Stimulated activated CD8-positive, alpha-beta memory T cell treated with anti-CD3 and anti-CD28 coated beads, Interleukin-15, amount 100 ng/mL, for 4 hours (primary cell): ENCODE measurements at places on chromosomes 4 and X.

- DNase-seq = no peak
Observed at GRCh38 chr4:153260132-153260531, 55.9 kb downstream of the TRIM2 start.

- no peak for DNase-seq
Observed at GRCh38 chr4:15250021-15250441, 177.8 kb upstream of the C1QTNF7 start.

DNA sequence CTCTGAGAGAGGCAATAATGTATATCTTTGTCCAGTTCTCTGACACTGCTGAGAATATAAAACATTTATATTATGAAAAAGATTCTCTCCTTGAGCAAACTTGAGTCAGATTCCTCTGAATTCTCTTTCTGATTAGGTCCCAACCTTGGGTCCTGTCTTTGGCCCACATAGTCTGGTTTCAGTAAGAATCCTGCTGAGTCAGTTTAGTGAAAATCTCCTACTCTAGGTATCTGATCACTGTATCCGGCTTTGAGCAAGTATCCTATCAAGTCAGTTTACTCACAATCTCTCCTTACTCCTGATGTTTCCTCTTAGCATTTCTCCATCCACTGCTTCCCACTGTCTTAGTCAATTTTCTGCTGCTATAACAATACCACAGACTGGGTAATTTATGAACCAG is 253.9 kb downstream of the OPHN1 start:
- DNase-seq = no peak

DNA sequence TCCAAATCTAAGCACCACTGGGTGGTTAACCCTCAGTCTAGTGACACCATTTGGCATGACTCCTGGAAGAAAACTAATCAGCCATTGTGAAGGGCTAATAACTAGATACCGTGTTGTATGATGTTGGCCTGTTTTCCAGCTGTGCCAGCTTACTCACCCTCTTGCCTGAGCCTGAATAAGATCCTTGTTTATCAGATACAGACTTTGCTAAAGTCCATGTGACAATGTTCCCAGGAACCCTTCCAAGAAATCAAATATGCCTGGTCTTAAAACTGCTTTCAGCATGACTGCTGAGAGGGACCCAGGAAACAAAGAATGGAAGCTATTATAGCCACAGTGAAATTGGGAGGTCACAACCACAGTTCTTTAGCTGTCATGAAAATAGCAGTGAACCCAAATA is 640.8 kb upstream of the INTU start:
- no peak for DNase-seq

GRCh38 chrX:17370191-17370590 is 4.8 kb upstream of the NHS start:
- DNase-seq = no peak

DNA sequence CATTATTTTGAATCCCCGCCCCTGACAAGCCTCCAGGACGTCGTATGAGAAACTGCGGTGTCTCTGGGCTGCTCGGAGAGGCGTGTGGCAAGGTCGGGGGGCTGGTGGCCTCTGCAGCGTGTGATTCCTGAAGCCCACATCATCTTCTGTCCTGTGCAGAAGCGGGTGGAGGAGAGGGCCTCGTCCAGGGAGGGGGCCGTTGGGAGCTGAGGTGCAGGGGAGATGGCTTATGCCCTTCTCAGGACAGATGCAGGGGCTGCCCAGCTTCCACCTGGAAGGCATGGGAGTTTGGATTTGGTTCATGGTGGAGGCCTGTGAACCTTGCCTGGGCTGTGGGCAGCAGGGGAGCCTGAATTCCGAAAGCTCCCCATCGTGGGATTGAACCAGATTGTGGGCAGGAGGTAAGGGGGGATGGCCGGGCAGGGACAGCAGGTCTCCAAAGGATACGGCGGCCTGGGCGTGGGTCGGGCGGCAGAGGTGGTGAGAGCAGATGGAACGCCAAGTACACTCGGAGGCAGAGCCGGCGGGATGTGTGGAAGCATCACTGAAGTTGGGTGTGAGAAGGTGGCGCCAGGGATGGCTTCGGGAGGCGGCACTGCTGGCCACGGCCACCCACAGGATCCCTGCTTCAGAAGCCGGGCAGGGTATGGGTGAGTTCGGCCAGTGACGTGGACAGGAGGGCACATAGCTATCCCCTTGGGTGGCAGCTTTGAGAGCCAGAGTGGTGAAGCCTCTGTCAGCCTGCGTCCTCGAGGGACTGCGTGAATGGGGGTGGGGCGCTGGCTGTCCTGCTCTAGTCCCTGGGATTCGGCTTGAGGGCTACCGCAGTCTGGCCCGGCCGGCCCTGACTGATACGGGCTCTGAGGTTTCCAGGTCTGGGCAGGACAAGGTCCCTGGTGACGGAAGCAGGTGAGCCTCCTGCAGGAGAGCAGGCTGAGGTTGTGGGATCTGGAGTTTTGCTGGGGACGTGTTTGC is 76.3 kb upstream of the ADRA2C start:
- DNase-seq = no peak

DNA sequence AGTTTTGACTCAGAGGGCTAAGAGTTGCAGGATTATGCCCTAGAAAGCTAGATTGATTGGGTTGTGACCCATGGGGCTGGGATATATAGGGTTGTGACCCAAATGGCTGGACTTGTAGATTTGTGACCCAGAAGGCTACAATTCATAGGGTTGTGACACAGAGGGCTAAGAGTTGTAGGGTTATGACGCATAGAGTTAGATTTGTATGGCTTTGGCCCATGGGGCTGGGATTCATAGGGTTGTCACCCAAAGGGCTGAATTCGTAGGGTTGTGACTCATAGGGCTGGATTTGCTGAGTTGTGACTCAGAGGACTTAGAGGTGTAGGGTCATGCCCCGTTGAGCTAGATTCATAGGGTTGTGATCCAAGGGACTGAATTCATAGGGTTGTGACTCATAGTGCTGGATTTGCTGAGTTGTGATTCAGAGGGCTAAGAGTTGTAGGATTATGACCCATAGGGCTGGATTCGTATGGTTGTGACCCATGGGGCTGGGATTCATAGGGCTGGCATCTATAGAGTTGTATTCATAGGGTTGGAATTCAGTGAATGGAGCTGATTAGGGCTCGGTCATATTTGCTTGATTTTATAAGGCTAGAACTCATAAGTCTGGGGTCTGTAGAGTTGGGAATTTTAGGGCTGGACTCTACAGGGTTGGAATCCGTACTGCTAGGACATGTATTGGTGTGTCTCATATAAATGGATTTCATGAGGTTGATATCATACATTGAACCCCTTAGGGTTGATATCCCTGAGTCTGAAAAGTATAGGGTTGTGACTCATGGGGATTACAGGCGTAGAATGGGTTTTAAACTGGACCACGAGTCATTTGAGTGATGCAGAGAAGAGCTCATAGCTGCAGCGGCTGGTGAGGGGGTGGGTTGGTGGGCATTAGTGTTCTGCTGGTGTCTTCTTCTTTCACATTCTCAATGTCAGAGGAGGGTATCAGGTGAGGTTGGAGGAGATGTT is 125.7 kb downstream of the CRLF2 start:
- DNase-seq = no peak

DNA sequence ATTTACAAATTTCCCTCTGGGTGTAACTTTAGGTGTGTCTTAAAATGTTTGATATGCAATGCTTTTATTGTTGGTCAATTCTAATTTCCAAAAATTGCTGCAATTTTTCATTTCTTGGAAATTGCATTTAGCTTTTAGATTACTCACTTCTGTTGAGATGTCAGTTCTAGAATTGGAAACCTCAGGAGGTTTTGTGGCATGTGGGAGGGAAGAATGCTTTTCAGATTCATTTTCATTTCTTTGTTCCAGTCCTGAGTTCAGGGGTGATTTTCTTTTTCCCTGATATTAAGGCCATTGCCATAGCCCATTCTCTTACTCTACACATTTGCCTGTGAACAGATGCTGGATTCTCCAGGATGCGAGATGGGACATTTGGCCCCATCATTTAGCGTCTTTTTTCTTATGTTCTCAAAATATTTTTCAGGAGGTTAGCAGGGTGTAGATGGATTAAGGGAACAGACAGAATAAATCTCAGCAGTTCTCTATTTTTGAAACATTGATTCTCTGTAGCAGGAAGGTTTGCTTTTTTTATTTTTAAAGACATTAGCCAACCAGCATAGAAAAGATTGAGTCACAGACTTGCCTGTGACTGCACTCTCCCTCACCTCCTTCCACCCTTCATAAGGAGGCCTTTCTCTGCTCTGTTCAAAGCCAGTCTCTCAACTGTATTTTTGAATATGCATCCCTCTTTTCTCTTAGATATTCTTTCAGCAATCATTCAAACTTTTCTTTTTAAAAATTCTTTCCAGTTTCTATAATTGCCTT is 238.4 kb upstream of the ANXA3 start:
- no peak for DNase-seq

DNA sequence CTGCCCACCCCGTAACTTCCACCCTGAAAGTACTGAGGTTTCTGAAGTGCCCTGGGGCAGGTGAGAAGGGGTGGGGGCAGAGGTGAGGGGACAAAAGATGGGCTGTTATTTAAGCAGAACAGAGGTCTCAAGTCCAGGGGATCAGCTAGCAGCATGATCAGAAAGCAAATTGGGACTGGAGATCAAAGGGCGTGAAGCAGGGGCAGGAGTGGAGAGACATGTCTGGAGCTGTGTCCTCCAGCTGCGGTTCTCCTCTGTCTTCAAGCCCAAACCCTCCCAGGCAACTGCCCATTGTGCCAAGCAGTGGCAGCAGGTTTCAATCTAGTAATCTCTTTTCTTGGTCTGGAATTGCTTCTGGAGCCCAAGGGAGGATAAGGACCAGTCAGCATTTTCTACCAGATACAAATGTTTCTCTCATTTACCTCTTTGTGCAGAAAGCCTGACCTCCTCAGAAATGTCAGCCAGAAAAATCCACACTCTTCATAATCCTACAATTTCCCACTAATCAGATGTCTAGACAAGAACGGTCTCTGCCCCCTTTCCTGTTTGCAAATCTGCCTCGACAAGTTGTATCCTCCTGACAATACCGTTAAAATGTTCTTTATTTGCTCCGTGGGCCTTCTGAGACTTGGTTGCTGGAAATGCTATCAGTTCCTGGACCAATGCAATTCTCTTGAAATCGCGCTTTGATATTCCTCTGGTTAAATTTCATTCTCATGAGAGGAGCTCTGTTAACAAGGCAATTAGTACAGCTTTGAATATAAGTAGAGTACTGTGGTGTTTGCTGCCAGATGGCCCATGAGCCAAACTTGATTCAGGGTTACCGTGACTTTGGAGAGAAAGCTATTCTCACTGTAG is 23.2 kb upstream of the RASL11B start:
- no peak for DNase-seq

GRCh38 chrX:77967631-77968030 is 1.8 kb downstream of the PGAM4 start:
- no peak for DNase-seq

- no peak for DNase-seq
Observed at GRCh38 chr4:70619778-70620177, 8.8 kb upstream of the ENAM start.

- no peak for DNase-seq
Observed at GRCh38 chr4:171875291-171875690, 62.1 kb downstream of the GALNTL6 start.

- DNase-seq = no peak
Observed at GRCh38 chr4:107630185-107630705, 89.8 kb downstream of the PAPSS1 start.

DNA sequence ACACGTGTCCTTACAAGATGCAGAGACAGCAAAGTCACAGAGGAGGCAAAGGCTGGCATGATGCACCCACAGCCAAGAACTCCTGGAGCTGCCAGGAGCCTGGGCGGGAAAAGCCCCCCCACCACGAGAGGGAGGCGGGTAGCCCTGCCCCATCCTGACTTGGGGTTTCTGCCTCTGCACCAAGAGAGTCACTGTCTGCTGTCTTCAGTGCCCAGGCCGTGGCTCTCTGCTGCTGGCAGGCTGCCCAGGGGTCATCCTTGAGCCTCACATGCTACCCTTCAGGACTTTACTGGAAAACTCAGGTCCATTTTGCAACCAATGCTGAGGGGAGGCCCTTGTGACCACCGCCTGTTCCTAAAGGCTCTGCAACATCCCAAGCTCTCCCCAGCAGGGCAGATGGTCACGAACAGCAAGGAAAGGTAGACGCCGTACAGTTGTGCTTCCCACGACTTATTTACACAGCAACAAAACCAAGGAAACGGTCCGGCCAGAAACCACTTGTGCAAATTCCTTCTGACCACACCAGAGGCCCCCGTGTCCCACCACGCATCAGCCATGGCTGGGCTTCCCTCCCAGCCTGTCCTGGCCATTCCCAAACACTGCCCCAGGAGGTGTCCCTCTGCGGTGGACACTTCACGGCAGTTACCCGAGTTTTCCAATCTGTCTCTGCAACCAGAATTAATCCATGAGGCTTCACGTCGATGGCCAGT is 56.9 kb downstream of the ACOX3 start:
- DNase-seq = no peak

DNA sequence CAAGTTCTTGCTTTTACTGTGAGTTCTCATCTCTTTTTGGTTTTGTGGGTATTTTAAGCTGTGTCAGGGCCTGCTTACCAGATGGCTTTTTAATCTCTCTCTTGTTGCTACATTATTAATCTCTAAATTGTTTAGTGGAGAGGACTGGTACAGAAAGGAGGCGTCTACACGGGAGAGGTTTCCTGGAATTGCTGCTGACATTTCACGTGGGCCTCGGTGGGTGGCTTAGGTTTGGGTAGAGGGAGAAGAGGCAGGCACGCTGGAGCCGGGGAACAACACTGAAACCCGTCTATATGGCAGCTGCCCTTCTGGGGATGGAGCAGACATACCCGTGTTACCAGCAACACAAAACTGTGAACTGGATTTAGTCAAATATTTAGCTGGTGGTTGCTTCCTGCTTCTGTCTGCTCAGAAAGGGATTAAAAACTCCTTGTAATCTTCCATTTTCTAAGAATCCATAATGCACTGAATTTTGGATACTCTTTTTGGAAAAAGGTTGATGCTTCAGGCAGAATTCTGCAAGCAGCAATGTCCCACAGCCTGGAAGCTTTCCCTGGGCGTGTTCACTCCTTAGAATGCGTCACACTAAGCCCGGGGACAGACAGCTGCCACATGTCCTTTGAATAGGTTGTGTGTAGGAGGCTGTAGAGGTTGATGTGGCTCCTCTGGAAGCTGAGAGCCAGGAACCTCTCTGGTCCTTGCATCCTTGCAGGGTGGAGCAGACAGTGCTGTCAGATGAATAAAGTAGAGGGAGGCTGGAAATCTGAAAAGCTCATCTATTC is 199.8 kb upstream of the GATB start:
- no peak for DNase-seq

DNA sequence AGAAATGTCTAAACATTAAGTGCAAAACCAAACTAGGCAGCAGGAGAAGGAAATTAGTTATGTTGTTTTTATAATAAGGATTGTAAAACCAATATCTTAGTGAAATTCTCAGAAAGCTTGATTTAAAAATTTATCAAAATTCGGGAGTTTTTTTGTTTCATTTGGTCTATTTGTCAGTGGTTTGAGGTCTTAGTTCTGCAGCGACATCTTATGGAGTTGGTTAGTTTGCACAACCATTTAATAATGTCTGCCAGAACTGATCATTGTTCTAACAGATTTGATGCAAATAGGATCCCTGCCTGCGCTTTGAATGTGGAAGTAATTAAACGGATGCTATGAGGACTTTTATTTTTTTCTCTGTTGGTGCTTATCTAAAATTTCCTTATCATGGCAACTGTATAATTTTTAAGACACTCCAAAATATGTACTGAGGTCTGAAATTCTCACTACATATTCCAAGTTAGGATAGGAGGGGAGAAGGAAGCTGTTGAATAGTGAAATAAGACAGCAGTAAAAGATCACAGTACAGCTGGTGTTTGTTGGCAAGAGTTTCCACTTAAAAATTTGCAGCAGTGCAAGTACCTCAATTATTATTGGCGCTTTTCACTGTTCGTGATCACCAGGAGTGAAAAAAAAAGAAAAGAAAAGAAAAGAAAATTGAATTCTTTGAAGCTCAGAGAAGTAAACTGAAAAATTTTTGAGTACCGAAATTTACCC is 2521.4 kb downstream of the ARAP2 start:
- DNase-seq = no peak

GRCh38 chr4:1022739-1023066 is 11.3 kb downstream of the FGFRL1 start:
- DNase-seq = no peak
